ENCODE measurements at places on chromosomes 7 and 10.

- DNase-seq: no peak
Measured at GRCh38 chr10:63752318-63752717, 231.1 kb downstream of the REEP3 start.

DNA sequence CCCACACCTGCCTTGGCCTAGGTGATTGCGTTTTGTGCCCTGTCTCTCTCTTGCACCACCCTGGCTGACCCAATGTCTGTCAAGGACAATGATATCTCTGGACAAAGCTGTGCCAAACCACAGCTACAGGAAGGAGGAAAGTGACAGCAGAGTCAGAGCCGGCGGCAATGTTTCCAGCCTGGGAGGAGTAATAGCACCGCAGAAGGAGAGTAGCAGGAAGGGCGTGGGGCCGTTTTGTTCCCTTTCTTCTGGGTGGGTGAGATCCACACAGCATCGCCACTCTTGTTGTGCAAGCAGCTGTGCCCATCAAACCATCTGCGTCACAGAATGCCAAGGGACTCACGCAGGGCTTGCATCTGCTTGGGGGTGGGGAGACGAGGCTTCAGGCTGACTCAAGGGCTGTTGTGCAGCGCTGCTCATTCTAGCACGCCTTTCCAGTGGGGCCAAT is 341.6 kb upstream of the AUTS2 start:
- DNase-seq: no peak

- no peak for DNase-seq
Measured at GRCh38 chr7:81007051-81007450, 88.2 kb upstream of the SEMA3C start.

- no peak for DNase-seq
Measured at GRCh38 chr7:74256491-74257408, 2.6 kb upstream of the RFC2 start.

GRCh38 chr7:95011146-95011928 is 103.9 kb downstream of the PPP1R9A start:
- DNase-seq: no peak

GRCh38 chr7:75565132-75565837 is 73.2 kb downstream of the SPDYE5 start:
- no peak for DNase-seq

DNA sequence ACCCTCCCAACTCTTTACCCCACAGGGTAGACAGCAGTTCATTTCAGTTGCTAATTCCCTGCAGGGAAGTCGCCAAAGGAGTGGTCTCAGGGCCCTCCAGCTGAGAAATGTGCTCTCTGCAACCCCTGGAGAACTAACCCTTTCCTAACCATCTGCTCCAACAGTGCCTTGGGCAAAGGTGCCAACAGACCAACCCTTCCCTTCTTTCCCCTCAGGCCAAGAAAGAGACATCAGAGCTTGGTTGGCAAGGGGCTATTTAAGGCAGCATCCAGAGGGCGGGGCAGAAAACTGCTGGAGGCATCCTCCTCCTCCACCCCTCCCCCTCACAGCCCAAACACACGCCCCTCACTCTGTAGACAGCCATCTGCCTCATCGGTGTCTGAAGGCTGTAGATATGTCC is 1.7 kb downstream of the SORBS1 start:
- DNase-seq: no peak

GRCh38 chr10:120989279-120989678 is 138.1 kb downstream of the WDR11 start:
- no peak for DNase-seq

DNA sequence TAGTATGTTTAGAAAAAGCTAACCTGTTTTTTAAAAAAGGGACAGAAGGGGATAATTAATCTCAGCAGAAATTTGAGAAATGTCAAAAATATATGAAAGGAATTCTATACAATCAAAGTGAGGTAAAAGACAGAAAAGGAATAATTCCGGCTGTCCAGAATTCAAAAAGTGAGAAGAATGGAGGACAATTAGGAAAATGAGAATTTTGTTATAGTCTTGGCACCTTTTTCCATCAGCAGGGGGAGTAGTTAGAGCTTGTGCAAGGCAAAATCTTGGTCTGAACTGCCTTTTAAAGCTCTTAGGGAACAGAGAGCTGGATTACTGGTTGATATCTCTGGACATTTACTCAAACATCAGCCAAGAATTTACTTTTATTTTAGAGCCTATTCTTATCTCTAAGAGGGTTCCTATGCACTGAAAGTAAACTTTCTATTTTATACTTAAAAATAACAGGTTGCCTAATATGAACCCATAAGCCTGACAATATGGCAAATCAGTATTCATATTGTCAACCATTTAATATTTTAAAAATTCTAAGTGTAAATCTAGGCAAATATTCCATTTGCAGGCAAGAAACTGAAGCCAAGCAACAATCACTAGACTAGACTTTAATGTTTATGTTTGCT is 185.6 kb downstream of the ANK3 start:
- no peak for DNase-seq

All from NCI-H1092 (cell line).